ENCODE measurements at places on chromosomes 2 and 18.

- no peak for DNase-seq
These were observed 246.0 kb downstream of the LDLRAD4 start for GRCh38 chr18:13464432-13465123.

DNA sequence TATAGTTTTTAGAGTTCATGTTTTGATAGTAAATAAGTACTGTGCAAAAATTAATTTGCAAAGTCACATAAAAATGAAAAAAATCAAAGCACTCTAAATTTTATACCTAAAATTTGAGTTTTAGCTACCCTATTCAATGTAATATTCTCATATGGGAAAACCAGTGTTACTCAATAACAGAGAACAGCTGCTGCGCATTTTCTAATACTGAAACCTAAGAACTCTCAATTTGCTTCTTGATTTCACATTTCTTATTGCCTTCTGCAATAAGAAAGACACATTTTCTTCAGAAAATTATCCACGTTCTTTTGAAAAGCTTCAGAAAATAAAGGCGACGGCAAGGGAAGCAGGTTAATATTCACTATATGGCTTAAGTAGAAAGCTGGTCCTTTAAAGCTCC lies 199.1 kb upstream of the CCDC150 start:
- DNase-seq = no peak

- DNase-seq = no peak
These were observed 123.5 kb upstream of the EML6 start for GRCh38 chr2:54599914-54600313.

DNA sequence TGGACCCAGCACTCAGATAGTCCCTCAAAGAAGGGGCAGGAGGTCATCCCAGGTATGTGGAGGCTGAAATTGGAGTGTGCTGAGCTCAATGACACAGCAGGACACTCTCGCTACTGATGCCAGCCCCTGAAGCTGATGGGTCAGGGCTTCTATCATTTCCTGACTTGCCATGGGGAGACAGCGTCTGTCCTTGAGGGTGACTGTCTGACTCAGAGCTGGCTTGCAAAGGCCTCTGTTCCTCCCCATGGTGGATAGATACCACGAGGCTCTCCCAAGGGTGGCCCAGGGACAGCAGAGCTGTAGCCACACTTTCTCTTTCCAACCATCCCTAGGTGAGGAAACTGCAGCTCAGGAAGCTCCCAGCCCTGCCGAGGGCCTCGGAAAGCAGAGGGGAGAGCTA lies 10.8 kb downstream of the ALPG start:
- DNase-seq = no peak

DNA sequence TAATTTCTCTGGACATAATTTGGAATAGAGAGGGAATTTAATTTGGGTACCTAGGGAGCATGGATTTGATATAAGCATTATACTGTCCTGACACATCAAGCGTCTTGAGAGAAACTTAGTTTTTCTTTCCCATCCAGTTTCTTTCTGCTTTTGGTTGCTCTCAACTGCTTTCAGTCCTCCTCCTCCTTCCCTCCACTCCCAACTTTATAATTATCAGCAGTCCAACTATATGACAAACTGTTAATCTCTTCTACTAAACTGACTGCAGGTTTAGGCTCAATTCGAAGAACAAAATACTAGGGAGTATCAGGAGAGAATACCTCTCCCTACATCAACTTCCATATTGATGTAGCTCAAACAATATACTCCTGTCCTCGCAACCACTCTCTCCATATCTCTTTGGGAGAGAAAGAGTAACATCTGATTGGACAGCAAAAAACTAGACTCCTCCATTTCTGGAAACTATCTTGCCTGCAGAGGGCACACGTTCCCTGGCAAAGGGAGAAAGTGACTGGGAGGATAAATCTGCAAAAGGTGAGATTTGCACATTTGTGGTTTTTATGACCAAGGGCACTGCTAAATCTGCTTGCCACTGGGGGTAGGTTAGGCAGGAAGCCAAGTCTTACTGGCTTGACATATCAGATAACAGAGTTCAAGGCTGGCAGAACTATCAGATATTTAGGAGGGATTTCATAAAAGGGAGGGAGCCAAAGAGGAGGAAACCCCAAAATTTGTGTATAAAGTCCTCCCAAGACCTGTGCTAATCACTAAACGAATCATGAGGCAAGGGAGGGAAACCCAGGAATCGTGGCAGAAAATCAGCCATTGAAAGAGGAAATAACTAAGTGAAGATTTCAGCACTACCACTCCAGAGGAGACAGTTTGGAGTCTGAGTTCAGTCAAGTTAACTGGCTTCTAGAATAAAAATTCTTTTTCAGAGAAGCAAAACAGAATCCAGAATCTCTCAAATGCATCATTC lies 40.0 kb downstream of the ICA1L start:
- no peak for DNase-seq

GRCh38 chr2:224966613-224967012 lies 75.7 kb downstream of the DOCK10 start:
- no peak for DNase-seq

GRCh38 chr18:49459404-49460171 lies 857 bp downstream of the DYM start:
- DNase-seq = no peak

DNA sequence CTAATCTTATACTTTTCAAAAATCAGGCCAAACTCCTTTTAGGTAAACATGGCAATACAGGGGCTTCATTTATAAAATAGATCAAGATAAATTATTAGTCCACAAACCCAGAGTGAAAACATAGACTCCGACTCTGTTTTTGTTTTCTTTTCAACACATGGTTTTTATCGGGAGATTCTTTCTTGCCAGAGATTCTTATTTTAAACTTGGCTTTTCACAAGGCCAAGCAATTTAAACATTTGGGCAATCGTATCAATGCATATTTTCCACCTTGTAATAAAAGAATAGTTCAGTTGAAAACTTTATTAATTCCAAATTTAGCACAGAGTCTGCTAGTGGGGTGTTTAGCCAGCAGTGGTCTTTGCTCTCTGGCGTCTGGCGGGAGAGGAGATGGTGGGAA lies 71.9 kb downstream of the SOX11 start:
- DNase-seq = no peak

DNA sequence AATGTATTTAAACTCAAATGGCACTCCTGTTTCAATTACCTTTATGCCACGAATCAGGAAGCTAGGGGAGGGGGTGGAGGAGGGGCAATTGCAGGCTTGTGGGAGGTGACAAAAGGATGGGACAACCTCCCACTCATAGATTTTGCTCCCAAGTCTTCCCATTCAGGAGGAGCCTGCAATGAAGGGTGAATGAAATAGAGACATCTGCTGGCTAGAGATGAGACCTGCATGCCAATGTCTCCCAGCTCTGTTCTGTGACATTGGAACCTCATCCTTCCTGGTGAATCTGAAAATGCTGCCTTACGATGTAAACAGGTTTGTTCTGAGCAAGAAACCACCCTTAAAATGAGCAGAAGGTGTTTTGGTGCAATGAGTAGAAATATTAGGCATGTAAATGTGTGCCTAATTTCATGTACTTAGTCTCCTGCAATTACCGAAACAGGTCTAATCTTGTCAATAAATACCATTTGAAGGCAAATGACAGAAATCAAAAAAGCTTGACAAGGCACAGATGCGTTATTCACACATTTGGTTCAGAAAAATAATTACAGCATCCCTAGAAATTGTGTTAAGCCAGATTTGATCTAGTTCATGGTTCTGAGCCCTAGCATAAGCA lies 2.7 kb upstream of the PID1 start:
- DNase-seq = peak; percentile 58

DNA sequence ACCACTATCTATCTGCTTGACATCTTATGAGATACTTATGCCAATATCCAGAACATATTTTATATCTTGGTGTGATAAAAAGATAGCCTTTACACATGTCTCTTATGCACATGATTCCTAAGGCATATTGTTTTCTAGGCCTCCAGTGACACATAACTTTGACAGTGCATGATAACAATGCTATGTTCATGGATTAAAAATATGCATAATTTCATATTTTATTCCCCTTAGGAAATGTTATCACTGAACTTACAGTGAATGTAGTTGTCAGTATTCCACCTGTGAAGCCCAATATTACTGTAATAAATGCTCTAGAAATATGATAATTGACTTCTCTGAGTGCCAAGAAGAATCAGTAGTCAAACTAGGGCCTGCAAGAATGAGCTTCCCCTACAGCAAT lies 532.3 kb downstream of the SPAG16 start:
- DNase-seq = no peak

- DNase-seq = no peak
These were observed 44.2 kb upstream of the EDAR start for GRCh38 chr2:109033171-109033570.

DNA sequence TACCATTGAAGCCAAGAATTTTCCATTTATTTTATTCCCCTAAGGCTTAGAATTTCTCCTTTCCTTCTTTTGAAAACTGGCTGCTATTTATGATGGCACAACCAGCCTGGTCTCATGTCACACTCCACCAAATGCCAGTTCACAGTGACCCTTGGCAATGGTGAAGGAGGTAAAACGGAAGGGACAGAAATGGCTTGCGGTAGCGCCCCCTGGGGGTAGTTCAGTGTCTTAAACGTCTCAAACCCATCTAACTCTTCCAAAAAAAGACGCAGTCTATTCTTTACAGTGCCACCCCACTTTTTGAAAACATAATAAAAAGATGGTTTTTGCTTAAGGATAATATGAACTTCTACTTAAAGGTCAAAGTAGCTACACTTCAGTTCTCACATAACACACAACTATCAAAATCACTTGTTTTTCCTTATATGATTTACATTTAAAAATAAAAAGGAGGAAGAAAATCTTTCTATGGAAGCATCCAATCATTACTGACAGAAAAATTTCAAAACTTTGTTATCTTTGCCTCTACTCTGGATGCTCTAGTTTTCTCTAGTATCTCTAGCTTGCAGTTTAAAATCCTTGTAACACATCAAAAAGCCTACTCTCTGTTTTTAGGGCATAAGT lies 28.0 kb downstream of the PNO1 start:
- DNase-seq = no peak

GRCh38 chr18:28281400-28281799 lies 104.5 kb upstream of the CDH2 start:
- no peak for DNase-seq

- no peak for DNase-seq
These were observed 29.2 kb upstream of the TEX44 start for GRCh38 chr2:231563378-231563961.

- DNase-seq = no peak
These were observed 1467.9 kb upstream of the ZEB2 start for GRCh38 chr2:145987793-145988192.

DNA sequence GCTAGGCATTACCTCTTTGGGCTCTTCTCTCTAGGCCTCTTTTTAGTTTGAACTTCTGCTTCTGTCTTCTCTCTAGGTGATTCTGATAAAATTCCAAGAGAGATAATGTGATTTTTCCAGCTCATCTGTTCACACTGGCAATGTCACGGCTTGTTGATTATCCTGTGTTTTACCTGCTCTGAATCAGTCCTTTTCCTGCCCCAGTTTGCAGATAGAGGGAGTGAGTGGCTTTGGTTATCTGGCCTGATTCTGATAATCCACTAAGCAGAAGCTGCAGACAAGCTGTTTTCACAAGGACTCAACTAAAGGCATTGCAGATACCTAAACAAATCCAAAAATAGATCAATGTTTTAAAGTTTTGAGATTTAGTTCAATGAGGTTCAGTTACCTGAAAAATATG lies 111.9 kb downstream of the DCC start:
- DNase-seq = no peak

GRCh38 chr2:232920055-232920454 lies 50.0 kb downstream of the SNORC start:
- DNase-seq = no peak

DNA sequence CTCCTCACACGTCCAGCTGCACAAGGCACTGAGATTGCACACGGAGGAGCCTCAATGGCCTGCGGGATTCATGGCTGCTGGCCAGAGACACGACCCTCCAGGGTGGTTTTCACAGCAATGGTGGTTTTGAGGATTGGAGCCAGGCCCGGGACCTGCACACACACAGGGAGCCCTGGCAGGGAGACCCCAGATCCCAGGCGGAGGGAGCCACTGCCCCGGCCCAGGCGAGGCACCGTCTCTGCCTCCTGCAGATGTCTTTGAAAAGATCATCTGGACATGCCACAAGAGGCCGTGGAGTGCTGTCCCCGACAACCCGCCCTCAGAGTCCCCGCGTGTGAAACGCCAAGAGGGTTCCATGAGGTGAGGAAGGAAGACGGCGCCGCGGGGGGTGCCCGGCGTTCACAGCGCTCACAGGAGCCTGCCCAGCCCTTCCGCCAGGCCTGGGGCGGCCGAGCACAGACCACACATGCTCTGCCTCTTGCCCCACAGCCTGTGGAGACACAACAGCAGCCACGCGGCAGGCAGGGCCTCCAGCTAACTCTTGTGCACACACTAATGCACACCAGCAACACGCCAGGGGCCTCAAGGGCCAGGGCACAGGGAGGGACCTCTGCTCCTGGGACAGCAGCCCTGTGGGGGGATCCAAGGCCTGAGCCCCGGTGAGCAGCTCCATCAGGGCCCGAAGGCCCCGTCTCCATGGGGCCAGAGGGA lies 72.8 kb upstream of the CTDP1 start:
- no peak for DNase-seq

- no peak for DNase-seq
These were observed 98.2 kb upstream of the STK39 start for GRCh38 chr2:168345601-168346000.

DNA sequence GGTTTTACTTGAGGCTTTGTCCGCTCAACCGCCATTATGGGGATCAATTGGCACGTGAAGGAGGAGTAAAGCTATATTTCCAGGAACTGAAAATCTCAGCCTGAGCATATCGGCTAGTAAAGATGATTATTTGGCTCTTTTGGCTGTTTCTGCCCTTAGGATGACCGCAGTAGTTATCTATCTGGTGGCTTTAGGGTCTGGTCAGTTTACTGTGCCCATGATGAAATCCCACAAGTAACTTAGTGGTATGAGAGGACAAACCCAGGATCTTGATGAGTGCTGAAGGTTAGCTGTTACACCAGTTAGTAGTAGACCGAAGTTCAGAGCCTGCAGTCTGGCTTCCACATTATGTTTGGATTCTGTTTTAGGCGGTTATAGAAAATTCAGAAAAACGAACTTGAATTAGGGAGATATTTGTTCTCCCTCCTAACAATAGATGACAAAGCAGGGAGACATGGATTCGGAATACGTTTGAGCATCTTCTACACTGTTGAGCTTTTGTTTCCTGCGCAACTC lies 1.2 kb downstream of the MAT2A start:
- no peak for DNase-seq

- DNase-seq = no peak
These were observed 836.1 kb downstream of the CBLN2 start for GRCh38 chr18:71707985-71708500.

DNA sequence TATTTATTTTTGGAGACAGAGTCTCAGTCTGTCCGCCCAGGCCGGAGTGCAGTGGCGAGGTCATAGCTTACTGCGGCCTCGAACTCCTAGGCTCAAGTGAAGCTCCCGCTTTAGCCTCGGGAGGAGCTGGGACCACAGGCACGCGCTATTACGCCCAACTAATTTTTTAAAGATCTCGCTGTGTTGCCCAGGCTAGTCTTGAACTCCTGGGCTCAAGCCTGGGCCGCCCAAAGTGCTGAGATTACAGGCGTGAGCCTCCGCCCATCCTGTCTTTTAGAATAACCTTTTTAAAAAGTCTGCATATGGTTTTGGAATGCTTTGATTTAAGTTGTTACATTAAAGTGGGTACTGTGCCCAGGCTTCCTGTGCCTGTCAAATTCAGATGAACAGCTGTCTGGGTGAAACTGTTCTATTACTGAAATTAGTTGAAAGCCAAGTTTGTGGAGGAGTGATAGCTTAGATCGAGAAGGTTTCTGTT lies 944 bp downstream of the RAB3GAP1 start:
- DNase-seq = no peak

GRCh38 chr2:486371-486770 lies 190.8 kb downstream of the TMEM18 start:
- no peak for DNase-seq

Data from kidney epithelial cell (primary cell).